Dorsolateral prefrontal cortex (tissue), 122 donors: ENCODE measurements at places on chromosomes 3 and 15.

DNA sequence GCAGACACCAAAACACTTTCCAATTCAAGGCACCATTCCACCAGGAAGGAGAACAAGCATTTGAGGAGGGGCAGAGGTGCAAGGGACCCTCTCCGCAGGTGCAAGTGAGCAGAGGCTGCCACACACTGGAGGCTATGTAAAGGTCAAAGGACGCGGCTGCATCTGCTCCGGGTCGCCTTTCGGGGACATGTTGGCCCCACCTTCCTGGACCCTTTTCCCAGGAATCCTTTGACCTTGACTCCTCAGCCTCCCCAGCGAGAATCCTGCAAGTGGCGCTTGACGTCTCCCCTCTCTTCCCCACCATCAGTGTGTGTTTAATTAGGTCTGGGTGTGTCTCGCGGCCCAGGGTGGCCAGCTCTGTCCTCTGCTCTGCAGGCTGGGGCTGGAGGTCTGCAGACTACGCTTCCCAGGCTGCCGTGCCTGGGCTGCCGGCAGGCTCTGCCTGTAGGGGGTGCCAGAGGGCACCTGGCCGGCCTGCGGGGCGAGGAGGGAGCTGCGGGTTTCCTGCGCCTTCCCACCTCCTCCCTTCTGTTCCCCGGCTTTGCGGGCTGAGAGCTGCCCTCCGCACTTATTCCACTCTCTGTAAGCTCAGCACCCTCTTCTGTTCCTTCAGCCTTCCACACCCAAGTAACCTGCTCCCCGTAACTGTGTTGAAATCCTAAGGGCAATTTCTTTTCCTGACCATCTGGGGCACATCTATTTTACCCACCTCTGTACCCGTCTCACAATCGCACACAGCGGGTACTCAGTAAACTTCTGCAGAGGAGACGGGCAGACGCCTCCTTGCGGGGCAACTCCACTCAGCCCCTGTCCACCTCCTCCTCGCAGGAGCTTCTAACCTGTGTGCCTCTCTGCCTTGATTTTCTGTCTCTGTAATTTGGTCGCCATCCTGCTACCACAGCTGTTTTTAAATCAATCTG is 129.8 kb downstream of the NSMCE3 start:
- peak; percentile 45 for DNase-seq

DNA sequence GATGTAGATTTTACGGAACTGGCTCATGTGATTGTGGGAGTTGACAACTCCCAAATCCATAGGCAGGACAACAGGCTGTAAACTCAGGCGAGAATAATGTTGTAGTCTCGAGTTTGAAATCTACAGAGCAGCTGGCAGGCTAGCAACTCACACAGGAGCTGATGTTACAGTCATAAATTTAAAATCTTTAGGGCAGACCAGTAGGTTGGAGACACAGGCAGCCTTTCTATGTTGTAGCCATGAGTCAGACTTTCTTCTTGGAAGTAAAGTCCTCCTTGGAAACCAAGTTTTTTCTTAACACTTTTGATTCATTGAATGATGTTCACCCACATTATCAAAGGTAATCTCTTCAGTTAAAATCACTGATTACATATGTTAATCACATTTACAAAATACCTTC is 89.1 kb upstream of the ALCAM start:
- DNase-seq: no peak

DNA sequence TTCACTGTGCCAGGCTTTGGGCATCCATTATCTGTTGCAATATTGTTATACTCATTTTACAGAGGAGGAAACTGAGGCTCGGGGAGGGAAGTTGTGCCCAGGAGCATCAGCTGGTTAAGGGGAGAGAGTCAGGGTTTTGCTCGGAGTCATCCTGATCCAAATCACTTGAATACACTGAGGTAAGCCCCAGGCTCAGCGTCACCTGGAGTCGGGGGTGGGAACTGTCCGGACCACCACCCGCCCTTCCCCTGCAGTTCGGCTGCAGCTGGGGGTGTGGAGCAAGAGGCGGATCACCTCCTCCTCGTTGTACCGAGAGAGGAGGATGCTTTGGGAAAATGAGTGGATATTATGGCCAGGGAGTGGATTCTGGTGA is 646 bp downstream of the HRH1 start:
- no peak for DNase-seq

DNA sequence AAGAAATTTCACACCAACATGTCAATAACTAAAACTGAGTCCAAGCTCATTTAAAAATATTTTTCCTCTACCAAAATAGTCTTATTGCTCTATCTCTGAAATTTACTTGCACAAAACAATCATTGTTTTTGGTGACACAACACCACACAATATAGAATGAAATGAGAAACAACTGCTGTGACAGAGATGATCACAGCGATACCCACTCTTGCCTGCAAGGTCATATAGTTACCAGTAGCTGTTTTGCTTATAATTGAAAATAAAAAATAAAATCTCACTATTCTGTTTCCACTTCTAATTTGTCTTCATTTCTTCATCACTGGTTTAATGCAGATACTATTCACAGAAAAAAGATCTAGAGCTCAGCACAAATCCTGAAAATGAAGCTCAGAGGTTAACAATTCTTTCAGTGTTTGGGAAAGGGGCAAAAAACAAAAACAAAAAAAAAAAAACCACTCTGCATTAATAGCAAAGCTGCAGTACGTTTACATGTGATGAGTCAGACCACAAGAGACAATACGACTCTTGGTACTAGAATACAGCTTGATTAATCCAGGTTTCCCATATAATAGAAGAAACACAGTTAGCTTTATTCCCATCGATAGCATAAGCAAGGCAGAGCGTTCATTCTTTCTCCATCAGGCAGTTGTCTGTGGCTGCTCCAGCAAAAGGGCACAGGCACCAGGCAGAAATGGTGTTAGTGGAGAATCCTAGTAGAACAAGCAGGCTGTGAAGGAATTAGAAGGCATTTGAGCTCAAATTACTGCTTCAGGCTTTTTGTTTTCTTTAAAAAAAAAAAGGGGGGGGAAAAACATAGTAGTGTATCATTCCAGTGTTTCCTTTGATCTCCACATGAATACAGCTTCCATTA is 773 bp downstream of the ANKRD28 start:
- no peak for DNase-seq

DNA sequence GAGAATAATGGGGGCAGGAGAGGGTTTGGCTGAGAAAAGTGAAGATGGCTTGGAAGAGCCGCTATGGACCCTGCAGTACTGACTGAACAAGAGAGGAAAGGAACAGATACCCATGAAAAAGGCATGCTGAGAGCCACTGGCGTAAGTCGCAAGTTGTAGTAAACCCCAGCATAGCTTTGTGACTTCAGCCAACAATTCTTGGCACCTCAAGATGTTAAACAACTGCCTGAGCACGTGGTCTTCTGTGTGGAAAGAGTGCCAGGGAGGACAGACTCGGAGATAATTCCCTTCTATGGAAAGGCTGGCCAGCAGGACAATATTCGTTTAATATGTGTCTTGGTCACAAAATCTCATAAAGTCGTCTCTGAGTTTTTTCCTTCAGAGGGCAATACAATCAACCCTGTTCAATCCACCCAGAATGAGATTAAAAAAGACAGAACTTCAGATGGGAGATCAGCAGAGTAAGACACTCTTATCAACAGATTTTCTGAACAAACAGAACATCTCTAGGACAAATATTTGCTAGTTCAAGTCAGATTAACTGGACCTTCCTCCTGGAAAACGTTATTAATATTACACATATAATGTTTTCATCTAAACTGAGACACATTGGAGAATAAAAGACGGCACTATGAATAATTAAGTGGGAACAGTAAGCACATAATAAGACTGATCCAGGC is 49.2 kb downstream of the NEK10 start:
- no peak for DNase-seq

- no peak for DNase-seq
Observed at GRCh38 chr3:112639455-112640225, 1.3 kb downstream of the CCDC80 start.

DNA sequence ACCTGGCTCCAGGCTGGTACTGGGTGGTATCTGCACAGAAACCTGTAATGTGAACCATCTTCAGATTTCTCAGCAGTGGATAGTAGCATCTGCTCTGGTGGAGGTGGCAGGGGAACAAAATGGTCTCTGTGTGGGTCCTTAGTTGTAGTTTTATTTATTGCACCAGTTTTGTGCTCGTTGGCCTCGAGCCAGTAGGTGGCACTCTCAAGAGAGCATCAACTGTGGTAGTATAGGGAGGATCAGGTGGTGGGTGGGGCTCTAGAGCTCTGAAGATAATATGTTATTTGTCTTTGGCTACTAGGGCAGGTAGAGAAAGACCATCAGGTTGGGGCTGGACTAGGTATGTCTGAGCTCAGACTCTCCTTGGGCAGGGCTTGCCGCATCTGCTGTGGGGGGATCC is 254.0 kb upstream of the GPR149 start:
- DNase-seq: no peak

DNA sequence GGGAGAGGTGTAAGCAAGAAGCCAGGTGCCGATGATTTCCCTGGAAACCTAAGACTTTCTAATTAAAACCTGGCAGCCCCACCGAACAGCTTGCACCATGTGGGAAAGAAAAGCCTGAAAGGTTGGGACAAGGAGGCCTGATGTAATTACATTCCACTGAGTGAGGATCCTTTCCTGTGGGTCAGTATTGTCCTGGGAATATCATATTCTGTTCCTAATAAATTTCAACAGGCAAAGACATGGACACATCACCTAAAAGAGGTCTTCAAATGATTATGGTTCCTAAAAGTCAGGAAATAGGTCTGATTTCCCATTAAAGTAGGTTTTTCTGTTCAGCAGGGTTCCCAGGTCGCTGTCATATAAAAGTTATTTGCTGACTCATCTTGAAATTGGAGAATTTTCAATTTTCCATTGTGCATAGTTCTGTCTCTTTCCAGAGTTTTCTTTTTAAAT is 58.5 kb downstream of the DUT start:
- no peak for DNase-seq

DNA sequence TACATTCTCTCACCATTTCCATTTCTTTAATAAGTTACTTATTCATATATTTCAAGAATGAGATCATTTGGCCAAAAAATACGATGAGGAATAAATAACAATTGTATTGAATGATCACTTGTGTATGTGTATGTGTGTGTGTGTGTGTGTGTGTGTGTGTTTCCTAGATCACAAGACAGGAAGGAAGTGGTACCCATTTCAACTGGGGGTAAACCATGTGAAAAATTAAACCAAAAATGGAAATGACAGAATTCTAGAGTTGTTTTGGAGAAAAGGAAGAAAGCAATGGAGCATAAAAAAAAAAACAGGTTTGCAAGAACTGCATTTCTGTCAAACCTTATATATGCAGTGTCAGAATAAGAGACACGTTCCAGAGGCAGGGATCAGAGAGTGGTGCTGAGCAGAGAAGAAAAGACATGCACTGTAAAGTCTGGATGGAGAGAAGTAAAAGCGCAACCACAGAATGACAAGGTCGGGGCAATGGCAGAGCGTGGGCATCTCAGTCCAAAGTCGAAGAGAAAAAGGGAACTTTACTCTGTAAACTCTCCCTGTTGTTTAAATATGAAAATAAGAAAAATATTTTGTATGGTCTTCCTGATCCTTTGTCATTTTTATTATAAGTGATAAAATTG is 75.5 kb downstream of the PEX5L start:
- no peak for DNase-seq

DNA sequence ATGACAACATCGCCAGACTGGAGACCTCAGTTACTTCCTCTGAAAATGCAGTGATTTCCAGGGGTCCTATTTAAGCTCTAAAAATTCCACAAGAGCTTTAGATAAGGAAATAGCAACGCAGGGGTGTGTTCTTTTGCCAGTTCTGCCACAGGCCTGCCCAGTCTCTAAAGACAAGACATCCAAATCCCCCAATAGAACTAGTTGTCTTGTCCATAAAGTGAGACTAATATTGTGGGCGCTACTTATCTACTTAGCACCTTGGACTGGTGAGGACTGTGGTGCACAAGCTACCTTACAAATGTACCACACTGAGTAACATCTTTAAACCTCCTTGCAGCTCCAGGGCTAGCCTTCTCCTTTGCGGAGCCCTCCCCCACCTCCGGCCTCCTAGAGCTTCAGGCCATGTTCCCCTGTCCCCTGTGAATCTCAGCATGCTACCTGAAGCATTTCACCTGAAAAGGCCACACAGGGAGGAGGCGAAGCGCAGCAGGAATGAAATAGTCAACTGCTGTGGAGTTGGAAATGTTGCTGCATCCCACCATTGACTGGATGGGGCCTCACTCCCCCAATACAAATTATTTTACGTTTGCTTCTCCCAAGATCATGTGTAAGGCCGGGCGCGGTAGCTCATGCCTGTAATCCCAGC is 9.6 kb upstream of the LRRC2 start:
- no peak for DNase-seq

DNA sequence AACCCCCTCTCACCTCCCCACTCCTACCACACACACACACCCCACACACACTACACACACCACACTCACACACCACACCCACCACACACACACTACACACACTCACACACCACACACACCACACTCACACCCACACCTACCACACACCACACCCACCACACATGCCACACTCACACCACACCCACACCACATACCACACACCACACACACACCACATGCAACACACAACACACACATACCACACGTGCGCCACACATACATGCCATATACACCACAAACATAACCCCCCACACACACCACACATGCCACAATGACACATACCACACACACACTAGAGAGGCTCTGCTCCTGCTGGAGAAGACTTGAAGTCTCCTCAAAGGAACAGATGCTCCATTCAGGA is 5.9 kb upstream of the ITPKA start:
- DNase-seq: no peak

GRCh38 chr3:77271711-77272110 is 231.8 kb downstream of the ROBO2 start:
- DNase-seq: no peak
